ENCODE measurements at places on chromosomes 6 and 20.

DNA sequence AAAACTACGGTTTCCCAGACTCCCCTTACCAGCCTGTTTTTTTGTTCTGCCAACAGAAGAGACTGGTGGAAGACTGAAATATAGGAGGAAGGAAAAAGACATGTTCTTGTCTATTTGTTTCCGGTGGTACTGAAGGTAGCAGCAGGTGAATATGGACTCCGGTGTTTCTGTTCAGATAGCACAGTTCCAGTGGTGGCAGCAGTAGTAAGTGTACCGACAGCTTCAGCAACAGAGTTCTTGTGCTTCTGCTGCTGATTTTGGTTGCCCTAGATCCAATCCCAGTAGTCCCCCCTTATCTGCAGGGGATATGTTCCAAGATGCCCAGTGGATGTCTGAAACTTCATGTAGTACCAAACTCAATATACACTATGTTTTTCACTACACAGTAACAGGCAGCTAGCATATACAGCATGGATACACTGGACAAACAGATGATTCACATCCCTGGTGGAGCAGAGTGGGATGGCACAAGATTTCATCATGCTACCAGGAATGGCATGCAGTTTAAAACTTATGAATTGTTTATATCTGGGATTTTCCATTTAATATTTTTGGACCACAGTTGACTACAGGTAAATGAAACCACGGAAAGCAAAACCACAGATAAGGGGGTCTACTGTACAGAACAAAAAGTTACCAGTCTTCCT, 301.8 kb downstream of the BTBD9 start:
- DNase-seq = no peak

GRCh38 chr20:40980106-40980827, 48.4 kb upstream of the TOP1 start:
- no peak for DNase-seq

DNA sequence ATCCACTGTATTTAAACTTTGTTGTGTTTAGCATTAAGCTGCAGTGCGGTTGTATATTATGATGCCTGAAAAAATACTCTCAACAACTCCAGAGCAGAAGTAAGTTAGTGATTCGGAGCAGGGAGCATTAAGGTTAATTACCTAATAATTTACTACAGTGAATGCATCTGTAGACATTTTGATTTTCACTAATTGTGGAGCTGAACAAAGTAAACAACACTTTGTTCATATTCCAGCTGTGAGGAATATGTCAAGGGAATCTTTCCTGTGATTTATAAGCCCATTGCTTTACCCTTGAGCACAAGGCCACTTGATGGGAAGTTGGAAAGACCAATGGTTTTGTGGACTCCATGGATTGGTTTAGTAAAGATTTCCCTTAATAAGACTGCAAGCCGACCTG, 77.1 kb downstream of the CBLN4 start:
- DNase-seq = no peak

GRCh38 chr6:35765739-35766138, 10.7 kb upstream of the CLPSL2 start:
- no peak for DNase-seq

GRCh38 chr6:32700391-32701040, 34.1 kb upstream of the HLA-DQB1 start:
- no peak for DNase-seq

DNA sequence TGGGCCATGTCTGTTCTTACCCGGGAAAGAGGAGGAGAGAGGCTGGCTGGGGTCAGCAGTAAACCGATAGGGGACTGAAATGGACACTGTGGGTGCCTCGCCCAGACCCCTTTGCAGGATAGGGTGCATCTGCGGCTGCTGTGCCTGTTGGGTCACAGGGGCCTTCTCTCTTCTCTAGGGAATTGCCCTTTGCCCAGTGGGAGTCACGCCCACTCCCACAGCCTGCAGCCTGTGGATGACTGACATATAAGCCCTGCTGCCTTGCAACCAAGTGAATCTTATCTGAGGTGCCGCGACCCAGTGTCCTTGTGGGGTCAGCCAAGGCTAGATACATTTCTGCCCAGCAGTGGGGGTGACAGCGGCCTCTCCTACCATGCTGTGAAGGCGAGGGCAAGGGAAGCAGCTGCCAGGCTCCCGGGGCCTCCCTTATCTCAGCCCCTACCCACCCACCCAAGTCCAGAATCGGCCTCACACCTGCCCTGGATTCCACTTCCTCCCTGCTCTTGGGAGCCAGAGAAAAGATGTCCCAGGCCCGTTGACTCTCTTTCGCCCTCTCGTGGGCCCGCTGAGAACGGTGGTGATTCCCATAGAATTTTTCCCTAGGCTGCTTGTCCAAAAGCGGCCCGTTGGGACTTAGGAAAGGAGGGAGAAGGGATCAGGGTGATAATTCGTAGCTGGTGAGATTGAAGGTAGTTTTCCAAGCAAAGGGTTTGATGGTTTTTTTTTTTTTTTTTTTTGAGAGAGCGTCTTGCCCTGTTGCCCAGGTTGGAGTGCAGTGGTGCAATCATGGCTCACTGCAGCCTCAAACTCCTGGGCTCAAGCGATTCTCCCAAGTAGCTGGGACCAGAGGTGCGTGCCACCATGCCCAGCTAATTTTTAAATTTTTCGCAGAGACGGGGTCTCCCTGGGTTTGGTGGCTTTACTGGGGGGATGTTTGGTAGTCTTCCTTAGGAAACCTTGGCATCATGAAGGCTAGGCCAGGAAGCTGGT, 76.4 kb upstream of the RNF24 start:
- peak; percentile 8 for DNase-seq

- no peak for DNase-seq
These were observed 170.8 kb downstream of the TMEM242 start for GRCh38 chr6:157152556-157152955.

- no peak for DNase-seq
These were observed 1.4 kb downstream of the C6orf132 start for GRCh38 chr6:42140756-42141602.

DNA sequence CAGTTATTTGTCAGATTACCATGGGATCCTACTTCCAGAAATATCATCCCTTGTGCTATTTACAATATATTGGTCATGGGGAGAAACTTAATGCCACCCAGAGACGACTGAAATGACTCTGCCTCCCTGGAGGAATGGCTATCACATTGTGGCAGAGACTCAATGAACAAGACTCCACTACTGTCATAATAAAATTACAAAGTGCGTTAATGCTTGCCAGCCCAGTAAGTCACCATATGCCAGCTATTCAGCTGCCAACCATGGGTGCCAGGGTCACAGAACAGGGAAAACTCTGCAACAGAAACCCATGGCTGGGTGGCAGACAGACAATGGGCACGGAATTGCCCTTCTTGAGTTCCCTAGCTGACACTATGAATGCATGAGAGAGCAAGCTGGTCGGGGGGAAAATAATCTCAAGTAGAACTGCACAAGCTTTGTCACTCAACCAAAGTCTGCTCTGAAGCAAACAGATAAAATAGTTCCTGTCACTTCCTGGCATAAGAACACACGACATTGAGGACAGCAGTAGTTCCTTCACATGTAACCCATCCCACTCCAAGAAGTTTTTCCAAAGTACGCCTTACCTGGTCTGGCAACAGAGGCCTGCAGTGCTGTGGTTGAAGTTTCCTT, 32.1 kb downstream of the TP53INP2 start:
- DNase-seq = no peak

DNA sequence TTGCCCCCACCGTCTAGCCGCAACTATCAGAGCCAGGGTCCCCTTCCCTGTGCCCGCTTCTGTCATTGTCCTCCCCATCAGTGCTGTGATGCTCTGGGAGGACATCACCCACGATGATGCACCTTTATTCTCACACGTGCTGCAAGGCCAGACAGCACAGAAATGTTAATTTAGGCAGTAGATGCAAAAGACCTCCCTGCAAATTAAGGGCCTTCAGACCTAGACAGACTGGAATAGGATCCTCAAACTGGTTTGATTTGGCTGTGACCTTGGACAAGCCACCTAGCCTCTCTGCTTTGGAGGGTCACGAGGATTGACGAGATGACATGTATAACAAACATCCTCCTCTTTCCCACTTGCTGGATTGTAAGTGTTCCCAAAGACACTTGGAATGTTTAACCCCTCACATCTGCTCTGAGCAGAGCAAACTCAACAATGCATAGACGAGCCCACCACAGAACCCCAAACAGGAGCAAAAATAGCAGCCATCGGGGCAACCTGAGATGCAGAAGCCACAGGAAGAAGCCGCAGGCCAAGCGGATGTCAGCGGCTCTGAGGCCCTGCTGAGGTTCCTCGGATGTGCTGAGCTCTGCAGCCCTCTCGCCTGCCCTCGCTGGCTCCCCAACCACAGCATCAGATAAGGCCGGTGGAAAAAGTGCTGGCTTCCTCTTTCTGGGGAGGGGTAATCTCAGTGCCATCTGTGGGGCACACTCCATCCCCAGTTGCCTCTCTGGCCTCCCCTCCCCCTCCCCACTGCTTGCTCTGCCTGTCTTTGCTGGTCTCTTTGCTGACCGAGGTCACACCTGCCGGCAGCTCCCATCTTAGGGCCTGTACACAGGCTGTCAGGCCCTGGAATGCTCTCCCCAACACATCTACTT, 35.3 kb downstream of the TOX2 start:
- DNase-seq = peak; percentile 55

DNA sequence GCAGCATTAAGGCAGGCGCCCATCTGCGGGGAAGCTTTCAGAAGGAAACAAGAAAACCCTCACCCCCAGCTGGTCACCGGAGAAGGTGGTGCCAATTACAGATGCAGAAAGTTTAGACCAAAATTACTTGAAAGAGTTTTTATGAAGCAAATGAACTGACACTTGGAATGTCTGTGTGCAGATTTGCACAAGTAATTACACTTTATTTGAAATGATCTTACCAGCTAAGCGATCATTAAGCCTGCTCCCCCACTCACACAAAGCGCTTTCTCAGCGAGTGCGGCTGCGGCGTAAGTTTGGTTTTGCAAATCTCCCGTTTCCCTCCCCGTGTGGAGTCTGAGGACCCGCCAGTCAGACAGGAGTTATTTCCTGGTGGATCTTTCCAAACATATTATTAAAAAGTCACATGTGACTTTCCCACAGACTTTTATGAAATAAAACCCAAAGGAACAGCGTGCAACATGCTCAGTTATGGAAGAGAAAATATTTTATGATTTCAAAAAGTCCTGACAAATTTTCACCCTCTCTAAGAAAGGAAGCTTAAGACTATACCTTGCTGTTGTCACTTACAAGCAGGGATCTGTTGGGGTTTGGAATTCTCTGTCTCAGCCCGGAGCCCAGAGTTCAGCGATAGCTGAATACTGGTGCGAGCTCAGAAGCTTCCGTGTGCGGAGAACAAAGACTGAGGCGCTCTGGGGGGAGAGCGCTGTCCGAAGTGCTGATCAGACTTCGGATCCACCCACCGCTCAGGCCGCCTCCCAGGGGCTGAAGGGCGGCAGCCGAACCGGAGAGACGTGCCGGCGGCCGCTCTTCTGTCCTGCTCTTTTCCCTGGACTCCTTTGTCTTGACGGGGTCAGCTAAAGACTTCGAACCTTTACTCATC, 2.7 kb upstream of the MYT1 start:
- DNase-seq = no peak

DNA sequence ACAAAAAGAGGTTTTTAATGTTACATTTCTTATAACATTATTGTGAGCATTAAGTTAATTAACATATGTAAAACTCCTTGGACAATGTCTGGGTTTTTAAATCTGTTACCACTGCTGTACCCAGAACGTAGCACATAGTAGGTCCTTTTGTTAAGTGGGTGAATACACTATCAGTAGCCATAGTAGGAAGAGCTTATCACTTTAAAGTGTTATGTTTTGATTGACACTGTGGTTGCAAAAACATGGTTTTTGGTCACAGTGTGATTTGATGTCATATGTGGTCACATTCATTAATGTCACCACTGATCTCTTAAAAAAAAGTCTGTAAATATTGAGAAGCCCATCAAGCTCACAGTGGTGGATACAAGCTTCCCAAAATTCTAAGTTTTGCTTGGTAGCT, 160.7 kb downstream of the PLCB1 start:
- DNase-seq = no peak

GRCh38 chr20:41182296-41183212, 45.2 kb downstream of the PLCG1 start:
- DNase-seq = no peak

- DNase-seq = no peak
These were observed 68.9 kb upstream of the HDAC2 start for GRCh38 chr6:114039841-114040240.

GRCh38 chr6:71808865-71809264, 77.5 kb upstream of the RIMS1 start:
- no peak for DNase-seq

- no peak for DNase-seq
These were observed 152.7 kb downstream of the ANKRD60 start for GRCh38 chr20:58075586-58076345.

- DNase-seq = no peak
These were observed 43.0 kb downstream of the EYA2 start for GRCh38 chr20:46937533-46938226.

- DNase-seq = no peak
These were observed 12.1 kb downstream of the SS18L1 start for GRCh38 chr20:62155428-62156253.

DNA sequence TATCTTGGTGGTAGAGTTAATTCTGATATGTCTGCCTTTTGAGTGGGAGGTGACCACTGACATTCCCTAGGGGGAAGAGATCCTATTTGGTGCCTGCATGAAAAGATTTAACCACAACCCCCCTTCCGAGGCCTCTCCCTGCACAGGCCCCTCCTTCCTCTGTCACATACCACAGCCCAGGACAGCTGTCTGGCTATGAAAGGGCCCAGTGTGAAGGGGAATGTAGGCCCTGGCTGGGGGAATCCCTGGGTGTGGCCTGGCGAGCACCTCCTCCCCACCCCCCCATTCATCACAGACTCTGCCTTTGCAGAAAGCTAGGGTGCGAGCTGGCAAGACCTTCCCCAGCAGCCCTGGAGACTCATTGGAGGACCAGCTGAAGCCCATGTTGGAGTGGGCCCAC, 27.4 kb upstream of the MAPRE1 start:
- DNase-seq = no peak

- no peak for DNase-seq
These were observed 301.1 kb upstream of the SASH1 start for GRCh38 chr6:148041546-148041945.

DNA sequence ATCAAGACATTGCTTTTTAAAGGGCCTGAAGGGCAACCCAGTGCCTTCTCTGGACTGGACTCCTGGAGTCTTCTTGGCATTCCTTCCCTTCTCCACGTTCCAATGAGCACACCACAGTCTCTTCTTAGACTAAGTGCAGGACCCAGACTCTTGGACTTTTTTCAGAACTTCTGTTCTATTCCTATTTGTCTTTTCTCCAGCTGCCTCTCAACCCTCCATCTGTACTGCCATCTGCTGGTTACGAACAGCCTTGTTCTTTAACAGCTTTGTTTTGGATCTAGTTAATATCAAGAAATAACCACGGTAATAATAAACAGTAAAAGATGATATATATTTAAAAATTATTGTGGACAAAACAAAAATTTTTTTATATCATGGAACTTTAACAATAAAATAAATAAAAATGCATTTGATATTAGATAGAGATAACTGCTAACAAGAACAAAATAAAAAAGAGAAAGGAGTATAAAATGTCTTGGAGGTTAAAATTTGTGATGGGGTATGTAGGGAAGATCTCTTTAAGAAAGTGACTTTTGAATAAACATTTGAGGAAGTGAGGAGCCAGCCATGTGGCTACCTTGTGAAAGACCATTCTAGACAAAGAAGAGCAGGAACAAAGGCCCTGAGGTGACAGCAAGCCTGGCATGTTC, 105.1 kb upstream of the HCRTR2 start:
- DNase-seq = no peak

- no peak for DNase-seq
These were observed 462.5 kb upstream of the BTBD3 start for GRCh38 chr20:11454966-11455799.

GRCh38 chr20:61756966-61757677, 308.6 kb downstream of the TAF4 start:
- DNase-seq = no peak

- DNase-seq = no peak
These were observed 505.2 kb downstream of the CBLN4 start for GRCh38 chr20:55500130-55500529.

GRCh38 chr6:43951063-43951755, 176.0 kb downstream of the MRPL14 start:
- no peak for DNase-seq

All from stimulated activated CD8-positive, alpha-beta memory T cell treated with anti-CD3 and anti-CD28 coated beads, Interleukin-4, amount 100 ng/mL, for 1 hour (primary cell).